RWPE1 (cell line): ENCODE measurements at places on chromosomes 6 and 20.

- no peak for DNase-seq
These were observed 123.4 kb upstream of the SUPT3H start for GRCh38 chr6:45500924-45501816.

DNA sequence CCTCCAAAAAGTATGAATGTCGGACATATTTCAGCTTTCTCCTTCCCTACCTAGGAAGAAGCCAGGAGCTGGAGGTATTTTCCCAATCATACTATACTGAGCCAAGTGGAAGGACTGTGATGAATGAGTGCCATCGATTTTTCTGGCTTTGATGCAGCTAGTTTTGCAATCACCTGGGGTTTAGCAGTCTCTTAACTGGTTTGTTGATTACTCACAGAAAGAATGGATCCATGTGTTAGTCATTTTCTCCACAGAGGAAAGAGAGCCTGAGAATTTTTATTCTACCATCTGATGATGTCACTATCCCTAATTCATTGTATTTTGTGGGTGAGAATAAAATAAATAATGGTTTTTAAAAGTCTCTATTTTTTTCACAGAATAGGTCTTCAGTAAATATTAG is 282.9 kb upstream of the RNF217 start:
- DNase-seq, result peak; percentile 1

GRCh38 chr6:71364889-71365542 is 76.4 kb downstream of the OGFRL1 start:
- no peak for DNase-seq

GRCh38 chr6:53321701-53322100 is 27.0 kb downstream of the ELOVL5 start:
- DNase-seq, result no peak

GRCh38 chr20:36070451-36070850 is 84.1 kb upstream of the EPB41L1 start:
- DNase-seq, result no peak

GRCh38 chr6:68159433-68159832 is 475.6 kb upstream of the ADGRB3 start:
- DNase-seq, result no peak

DNA sequence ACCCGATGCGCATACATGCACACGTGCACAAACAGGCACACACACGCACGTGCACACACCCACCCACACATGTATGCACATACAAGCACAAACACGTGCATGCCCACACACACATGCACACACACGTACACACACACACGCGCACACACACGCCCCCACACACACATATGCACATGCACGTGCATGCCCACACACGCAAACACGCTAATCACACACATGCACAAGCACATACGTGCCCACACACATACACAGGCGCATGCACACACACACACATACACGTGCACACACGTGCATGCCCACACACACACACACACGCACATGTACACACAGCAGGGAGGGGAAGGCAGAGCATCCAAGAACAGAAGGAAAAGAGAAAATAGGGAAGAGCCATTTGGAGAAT is 26.8 kb upstream of the CHRNA4 start:
- no peak for DNase-seq

GRCh38 chr6:63527658-63528514 is 44.4 kb upstream of the LOC128125822 start:
- peak; percentile 94 for DNase-seq

- peak; percentile 37 for DNase-seq
These were observed 82.2 kb downstream of the MYO6 start for GRCh38 chr6:75830959-75831885.

GRCh38 chr6:154134471-154135147 is 95.6 kb downstream of the OPRM1 start:
- DNase-seq, result no peak

GRCh38 chr6:52106994-52107393 is 19.6 kb upstream of the PKHD1 start:
- no peak for DNase-seq

GRCh38 chr20:62289898-62290297 is 12.9 kb upstream of the ADRM1 start:
- no peak for DNase-seq

- no peak for DNase-seq
These were observed 67.8 kb downstream of the ENPP1 start for GRCh38 chr6:131875647-131876046.

DNA sequence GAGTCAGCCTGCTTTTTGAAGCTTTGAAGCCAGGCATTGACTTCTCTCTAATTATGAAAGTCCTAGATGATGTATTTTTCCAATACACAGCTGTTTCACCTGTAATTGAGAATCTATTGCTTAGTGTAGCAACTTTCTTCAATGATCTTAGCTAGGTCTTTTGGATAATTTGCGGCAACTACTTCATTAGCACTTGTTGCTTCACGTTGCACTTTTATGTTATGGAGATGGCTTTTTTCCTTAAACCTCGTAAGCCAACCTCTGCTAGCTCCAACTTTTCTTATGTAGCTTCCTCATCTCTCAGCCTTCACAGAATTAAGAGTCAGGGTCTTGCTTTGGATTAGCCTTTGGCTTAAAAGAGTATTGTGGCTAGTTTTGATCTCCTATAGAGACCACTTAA is 44.8 kb downstream of the PHIP start:
- no peak for DNase-seq
